ENCODE measurements at places on chromosomes 5 and 9.

DNA sequence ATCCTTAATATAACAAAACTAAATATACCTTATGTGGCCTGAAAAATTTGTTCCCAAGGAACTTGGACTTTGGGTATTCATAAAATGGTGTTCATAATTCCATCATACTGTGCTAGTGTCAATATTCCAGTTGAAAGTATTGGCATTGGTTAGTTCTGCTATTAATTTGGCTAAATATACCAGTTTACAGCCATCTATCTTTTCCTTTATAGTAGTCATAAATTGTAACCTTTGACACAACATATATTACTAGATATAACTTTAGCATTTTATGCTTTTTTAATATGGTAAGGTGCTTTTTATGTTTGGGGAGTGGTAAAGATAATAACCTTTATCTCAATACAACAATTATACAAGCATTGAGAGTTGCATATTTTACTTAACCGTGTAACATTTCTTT lies 23.7 kb downstream of the SPATA31D1 start:
- DNase-seq, result no peak

- no peak for DNase-seq
Observed at GRCh38 chr5:173778784-173779304, 109.3 kb upstream of the CPEB4 start.

DNA sequence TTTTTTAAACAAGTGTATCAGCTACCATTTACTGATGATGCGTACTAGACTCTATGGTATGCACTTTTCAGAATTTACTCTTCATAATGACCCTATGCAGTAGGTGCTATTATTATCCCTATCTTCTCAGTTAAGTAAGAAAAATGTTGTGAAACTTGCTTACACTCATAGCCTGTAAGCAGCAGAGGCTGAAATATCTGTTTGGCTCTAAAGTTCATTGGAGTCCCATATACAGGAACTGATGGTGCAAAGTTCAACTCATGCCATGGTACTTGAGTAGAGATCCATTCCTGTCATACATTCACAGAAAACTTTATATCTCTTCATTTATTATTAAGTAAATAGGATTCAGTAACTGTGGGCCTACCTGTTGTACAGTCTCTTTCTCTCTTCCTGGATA lies 41.4 kb upstream of the CCDC112 start:
- no peak for DNase-seq

- no peak for DNase-seq
Observed at GRCh38 chr9:136654820-136655535, 7.7 kb upstream of the EGFL7 start.

GRCh38 chr5:28710360-28710759 lies 1672.0 kb upstream of the CDH9 start:
- no peak for DNase-seq

DNA sequence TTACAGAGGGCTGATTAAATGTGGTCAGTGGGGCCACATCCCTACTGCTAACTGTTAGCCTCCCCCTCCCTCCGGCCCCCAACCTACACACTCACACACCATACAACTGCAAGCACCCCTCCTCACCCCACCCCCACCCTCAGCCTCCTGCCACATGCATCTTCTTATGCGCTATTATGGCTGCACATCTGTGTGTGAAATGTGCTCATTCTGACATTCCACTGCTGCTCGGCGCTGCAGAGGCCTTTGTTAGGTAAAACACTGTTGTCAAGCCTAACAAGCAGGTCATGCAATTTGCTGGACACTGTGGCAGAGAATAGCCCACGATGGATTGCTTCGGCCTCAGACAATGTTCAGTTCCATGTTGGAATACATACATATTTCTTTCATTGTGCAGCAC lies 173.6 kb downstream of the NR2F1-AS1 start:
- no peak for DNase-seq

- no peak for DNase-seq
Observed at GRCh38 chr5:159783726-159784247, 132.5 kb upstream of the ADRA1B start.
